Naive thymus-derived CD4-positive, alpha-beta T cell (primary cell): ENCODE measurements at places on chromosomes 12 and 14. TPM values are rescaled to one million over a fixed set of nuclear protein-coding genes. Genes with fewer than 3 reads are reported as not detected.

DNA sequence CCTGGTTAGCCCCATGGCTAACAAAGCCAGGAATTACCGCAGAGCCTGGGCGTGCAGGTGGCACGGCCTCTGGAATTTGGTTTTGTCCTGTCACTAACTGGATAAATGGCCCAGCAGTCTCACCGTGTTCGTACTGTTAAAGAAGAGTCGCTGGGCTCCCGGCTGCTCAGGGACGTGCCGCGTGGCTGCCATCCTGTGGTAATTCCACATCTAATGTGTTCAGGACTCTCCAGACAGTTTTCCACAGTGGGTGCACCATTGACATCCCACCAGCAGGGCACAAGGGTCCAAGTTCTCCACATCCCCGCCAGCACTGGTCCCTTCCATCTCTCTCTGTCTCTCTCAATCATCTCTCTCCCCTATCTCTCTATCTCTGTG lies 19.6 kb downstream of the NOC4L start:
- no peak for DNase-seq

GRCh38 chr12:14403711-14404196 lies 38.3 kb downstream of the ATF7IP start:
- peak; percentile 69 for DNase-seq

DNA sequence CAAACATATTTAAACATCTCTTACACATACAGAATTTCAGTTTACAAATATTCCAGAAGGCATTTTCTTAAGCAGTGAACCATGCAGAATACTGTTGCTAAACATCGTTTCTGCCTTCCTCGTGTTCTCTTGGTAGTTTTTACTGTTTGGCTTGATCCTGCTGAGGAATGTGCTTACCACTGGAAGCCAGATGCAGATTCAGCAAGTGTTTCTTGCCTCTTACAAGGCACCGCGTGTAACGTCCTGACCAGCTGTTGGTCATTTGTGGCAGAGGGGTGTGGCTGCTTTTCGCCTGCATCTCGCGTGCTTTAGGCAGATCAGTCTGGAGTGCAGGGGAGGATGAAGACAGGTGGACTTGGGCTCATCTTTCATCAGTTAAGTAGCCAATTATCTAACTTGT lies 12.4 kb downstream of the EIF2B1 start:
- DNase-seq, result no peak

BCL2L2 gene
- total RNA-seq, result 5.7 TPM

PRB2 gene
- total RNA-seq, result not detected

ADAM21 gene
- not detected for total RNA-seq

- DNase-seq, result peak; percentile 5
These were observed 1.0 kb upstream of the CAMKK2 start for GRCh38 chr12:121297435-121297991.

DNA sequence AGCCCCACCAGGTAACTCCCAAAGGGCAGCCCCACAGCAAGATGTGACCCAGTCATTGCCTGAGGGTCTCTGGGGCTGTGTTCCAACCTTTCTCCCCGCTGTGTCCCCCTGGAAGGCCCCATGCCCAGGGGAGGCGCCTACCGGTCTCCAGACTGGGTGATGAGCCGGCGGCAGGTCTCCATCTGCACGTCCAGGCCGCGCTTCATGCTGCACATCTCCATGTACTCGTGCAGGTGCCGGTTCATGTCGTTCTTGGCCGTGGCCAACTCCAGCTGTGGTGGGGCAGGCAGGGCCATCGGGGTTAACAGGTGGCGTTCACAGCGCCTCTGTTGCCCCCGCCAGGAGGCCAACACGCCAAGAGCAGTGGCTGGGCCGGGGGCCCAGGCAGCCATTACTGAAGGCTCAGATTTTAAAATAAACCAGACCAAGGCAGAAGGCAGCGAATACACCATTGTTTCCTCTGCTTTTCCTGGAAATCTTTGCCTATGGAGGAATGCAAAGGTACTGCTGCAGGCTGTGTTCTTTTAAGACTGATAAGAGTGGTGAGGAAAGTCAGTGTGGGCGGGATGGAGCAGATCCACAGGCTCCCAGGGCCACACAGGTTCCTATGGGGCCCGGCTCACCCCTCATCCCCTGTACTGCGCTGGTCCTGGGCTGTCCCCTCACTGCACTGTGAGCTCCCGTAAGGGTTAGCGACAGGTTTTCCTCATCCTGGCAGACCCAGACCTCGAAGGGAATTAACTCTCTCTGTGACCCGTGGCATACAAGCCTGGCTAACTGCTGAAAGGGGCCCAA lies 7.3 kb downstream of the GAPDH start:
- DNase-seq, result no peak

TAS2R8 gene
- not detected for total RNA-seq

GRCh38 chr12:64332938-64333337 lies 57.6 kb downstream of the C12orf56 start:
- DNase-seq, result no peak

SSTR1 gene
- not detected for total RNA-seq

DNA sequence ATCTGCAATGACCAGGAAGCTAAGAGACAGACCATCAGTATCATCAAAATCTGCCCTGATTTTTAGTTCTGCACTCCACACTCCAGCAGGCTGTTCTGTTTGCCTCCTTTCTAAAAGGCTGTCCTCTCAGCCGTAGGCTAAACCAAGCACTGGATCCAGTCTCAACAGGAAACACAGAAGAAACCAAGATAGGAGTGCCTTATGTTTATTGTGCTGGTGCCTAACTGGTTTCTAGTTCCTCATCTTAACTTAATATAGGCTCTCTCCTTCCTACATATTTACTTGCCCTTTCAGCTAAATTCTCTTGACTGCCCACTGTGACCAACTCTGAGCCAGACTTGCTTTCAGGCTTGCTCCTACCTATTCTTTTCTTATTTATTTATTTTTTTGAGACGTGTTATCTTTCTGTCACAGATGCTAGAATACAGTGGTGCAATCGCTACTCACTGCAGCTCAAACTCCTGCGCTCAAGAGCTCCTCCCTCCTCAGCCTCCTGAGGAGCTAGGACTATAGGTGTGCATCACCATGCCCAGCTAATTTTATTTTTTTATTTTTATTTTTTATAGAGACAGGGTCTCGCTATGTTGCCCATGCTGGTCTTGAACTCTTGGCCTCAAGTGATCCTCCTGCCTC lies 30.8 kb downstream of the GALNT4 start:
- no peak for DNase-seq

GRCh38 chr12:15794836-15795235 lies 5.6 kb upstream of the EPS8 start:
- no peak for DNase-seq

DNA sequence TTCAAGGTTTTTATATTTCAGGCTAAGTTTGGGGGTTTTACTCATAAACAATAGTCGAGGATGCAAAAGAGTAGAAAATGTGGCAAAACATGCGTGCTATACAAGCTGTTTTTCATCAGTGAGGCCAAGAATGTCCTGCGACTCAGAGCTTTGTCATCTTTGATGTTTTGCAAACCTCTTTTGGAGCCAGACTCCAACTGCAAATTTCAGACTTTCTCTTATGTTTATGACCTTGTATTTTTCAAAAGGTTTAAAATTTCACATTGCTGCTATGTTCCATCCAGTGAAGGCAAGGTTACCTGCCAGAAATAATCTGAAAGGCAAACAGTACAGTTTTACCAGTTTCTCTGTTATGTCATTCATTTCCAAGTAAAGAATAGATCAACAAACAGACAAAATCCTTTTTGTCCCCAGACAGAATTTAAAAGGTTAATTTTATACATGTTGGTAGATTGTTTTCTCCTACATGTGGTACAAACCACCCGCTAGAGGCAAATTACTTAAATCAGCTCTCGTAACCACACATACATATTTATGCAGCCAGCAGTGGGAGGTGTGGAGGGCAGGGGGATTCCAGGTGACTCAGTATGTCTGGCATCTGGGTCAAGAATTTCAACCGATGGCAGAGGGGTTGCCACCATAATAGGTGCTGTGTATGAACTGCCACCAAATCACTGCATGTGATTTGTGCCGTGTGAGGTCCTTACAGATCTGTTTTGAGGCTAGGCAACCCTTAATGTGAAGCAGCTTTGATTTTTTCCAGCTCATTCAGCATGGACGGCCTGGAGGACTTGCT lies 119.8 kb upstream of the CPM start:
- no peak for DNase-seq

GRCh38 chr12:115495300-115495699 lies 782.2 kb downstream of the MED13L start:
- DNase-seq, result no peak

DNA sequence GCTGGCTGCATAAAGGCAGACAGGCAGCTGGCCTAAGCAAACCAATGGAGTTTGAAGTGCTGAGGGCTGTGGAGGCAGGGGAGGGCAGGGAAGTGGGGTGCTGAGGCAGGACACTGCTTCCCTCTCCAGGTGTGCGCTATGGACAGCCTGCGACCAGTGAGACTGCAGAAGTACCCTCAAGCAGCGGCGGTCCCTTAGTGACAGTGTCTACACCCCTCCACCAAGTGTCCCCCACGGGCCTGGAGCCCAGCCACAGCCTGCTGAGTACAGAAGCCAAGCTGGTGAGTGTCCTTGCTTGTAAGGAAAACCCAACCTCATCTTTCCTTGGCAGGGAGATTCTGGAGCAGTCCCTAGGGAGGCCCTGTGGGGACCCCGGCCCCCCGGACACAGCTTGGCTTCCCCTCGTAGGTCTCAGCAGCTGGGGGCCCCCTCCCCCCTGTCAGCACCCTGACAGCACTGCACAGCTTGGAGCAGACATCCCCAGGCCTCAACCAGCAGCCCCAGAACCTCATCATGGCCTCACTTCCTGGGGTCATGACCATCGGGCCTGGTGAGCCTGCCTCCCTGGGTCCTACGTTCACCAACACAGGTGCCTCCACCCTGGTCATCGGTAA lies 17.9 kb downstream of the HNF1A start:
- no peak for DNase-seq

DNA sequence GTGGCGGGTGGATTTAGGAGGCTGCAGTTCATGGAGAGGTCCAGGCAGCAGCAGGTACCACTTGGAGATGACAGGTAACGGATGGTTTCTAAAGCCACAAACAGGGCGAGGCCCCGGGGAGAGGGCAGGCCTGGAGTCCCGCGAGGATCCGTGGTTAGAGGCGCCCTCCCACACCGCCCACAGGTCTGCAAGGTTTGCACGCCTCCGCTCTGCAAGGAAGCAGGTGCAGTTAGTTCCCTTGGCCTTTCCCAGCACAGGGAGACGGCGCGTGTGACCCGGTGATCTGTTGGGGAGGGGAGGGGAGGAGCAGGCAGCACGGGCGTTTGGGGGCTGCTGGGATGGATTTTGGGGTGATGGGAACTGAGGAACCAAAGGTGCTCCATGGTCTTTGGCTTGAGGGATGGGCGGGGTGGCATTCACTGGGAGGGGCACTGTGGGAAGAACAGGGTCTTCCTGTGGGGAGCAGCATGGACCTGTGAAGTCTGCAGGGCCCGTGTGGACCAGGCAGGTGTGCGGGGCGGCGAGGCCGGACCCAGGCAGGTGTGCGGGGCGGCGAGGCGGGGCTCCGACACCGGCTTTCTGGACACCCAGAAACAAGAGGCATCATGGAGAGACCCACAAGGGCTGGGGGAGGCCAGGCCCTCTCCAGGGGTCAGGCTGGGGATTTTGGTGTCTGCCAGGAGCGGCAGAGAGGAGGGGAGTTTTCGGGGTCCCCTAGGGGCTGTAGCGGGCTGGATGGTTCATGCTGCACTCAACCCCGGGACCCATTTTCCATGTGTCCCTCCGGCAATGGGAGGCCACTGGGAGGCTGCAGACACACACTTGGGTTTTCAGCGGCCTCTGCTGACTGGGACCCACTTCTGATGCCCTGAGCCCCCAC lies 29.1 kb downstream of the NOC4L start:
- no peak for DNase-seq

DNA sequence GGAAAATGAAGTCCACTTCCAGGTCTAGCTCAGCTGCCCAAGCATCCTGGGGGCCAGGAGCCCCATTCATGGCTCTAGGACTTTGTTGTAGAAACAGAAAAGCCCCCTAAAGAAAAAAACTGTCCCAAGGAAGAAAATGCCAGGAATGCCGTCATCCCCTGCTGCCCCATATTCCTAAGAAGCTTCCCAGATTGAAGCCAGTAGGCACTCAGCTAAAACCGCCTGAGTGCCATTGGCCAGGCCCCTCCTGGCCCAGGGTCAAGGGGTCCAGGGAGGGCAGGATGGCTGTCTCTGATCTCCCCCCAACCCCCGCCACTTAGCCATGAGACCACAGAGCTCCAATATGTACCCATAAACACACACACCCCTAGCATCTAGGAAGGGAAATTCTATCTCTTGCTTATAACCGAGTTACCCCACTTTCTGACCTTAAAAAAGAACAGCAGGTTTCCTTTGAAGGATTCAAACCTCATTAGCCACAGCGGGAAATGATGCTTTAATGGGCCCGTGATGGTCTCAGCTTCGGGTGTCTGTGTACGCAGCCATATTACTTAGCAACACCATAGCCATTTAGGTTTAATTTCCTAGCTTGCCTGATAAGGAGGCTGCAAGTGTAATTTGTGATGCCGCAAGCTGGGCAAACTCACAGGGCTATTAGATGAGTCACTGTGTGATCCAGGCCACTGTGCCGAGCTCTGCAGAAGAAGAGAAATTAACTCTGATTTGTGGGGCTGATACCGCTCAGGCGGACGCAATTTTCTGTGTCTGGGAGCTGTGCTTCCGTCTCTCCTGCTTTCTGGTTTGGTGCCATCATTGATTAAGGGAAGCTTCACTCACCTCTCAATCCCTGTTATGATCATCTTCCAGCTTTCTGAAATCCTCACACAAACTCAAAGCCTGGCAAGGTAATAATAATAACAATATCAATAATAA lies 84.2 kb downstream of the GCH1 start:
- no peak for DNase-seq

GUCY2C gene
- total RNA-seq, result not detected

FSCB gene
- not detected for total RNA-seq

DNA sequence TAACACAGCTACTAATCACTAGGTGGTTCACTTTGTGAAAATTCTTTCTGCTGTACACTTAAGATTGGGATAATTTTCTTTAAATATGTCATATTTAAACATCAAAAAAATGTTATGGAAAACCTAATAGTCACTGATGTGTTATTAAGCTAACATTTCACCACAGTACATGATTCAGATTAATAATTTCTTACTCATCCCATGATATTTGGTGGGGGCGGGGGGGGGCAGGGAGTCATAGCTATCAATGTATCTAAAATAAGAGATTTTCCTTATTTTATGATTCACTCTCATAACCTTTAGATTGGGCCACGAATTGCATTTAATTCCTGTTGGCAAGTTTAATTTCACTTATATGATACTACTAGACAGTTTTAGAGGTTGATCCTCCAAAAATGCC lies 88.8 kb downstream of the KCNH5 start:
- DNase-seq, result no peak

DNA sequence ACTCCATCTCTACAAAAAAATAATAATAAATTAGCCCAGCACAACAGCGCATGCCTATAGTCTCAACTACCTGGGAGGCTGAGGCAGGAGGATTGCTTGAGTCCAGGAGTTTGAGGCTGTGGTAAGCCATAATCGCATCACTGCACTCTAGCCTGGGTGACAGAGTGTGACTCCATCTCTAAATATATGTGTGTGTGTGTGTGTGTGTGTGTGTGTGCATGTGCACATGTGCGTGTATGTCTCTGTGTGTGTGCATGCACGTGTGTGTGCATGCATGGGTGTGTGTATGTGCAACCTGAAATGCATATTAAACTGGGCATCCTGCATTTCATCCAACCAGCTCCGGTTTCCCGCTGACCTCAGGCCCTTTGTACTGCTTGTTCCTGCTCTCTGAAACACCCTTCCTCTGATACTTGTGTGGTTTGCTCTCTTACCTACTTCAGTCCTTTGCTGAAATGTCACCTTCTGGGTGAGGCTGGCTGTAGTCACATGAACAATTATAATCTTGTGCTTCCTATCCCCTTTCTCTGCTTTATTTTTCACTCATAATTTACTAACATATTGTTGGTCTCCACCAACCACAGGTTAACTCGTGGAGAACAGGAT lies 46.9 kb downstream of the PHLDA1 start:
- no peak for DNase-seq

SLC10A1 gene
- not detected for total RNA-seq
